ENCODE measurements at places on chromosomes 12 and 14.

DNA sequence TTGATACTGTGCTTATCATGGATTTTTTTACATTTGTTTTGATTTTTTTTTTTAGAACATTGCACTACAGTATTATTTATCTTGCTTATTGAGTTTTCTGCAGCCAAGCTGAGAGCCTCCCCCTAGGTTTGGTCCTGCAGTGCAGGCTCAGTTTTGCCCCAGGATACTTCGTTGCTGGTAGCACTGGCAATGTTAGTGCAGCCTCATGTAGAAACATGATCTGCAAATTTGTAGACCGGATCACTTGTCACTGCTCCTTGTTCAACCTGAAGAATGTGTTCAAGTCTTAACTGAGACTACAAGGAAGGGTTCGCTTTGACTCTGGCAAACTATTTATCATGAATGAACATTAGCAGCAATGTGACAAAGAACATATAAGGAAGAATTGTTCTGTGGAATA lies 377.2 kb upstream of the PDE3A start:
- DNase-seq, result no peak

DNA sequence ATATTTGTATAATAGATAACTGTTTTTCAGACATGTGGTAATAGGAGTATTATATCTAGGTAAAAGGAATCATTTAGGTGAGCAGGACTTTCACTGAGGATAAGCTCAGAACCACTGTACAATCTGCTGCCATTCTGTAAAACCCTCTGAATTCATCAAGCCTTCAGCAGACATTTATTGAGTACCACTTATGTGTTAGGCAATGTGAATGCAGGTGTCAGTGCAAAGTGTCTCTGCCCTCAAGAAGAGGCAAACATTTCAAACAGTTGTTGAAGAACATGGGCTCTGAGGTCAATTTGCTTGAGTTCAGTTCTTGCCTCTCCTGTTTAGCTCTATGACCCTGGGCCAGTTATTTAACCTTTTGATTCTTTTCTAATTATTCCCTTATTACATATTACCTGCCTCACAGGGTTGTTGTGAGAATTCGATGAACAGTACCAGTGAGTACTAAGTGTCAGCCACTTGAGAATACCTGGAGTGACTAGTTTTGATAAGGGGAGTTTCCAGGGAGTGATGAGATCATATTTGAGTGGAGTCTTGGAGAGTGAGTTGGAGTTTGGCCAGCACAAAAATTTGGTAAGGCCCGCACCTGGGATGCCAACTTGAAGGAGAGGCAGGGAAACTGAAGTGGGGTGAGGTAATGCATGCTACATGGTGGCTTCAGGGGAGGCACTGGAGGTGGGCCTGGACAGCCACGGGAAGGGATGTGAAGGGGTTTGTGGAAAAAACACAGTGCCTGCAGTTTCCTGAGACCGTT lies 33.7 kb downstream of the RASSF8 start:
- DNase-seq, result no peak

- no peak for DNase-seq
Observed at GRCh38 chr12:48991247-48992050, 7.7 kb downstream of the DDN start.

GRCh38 chr12:38783304-38783703 lies 122.1 kb downstream of the CPNE8 start:
- no peak for DNase-seq

DNA sequence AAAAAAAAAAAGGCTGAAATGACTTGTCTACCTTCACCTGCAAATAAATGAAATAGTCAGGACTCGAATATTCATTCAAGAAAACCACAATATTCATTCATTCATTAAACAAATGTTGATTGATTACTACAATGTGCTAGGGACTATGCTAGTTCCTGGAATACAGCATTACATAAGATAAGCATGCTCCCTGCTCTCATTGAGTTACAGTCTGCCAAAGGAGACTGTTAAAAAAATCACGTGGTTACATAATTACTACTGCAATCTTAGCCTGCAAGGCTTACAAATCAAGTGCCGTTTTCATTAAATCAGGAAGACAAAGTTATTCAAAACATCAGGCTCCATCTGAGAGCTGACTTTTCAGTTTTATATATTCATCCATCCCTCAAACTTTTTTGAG lies 70.4 kb upstream of the RIC8B start:
- no peak for DNase-seq

GRCh38 chr12:75848431-75848925 lies 183.1 kb downstream of the PHLDA1 start:
- no peak for DNase-seq

- DNase-seq, result peak; percentile 56
Observed at GRCh38 chr12:50059440-50060119, 2.2 kb downstream of the ASIC1 start.

DNA sequence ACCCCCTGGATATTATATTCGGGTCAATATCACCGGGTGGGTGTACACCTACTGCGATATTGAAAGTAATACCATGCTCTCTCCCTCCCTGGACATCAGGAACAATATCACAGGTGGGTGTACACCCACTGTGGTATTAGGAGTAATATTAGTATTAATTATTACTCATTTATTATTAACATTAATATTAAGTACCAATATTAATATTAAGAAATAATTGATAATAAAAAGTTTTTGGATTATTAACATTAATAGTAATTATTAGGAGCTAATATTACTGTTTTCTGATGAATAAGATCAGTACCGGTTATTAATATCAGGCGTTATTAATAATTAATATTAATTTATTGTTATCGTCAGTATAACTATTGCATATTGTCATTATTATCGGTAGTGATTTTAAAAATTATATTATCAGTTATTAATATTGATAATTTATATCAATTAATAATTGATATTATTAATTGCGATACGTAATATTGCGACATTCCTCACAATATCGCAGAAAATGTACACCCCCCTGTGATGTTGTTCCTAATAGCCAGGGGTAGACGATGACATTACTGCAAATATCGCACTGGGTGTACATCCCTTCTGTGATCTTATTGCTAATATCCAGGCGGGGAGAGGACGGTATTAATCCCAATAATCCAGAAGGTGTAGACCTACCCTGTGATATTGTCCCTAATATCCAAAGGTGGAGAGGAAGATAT lies 17.0 kb downstream of the SMIM41 start:
- DNase-seq, result no peak

- DNase-seq, result no peak
Observed at GRCh38 chr14:85687456-85687855, 157.5 kb downstream of the FLRT2 start.

DNA sequence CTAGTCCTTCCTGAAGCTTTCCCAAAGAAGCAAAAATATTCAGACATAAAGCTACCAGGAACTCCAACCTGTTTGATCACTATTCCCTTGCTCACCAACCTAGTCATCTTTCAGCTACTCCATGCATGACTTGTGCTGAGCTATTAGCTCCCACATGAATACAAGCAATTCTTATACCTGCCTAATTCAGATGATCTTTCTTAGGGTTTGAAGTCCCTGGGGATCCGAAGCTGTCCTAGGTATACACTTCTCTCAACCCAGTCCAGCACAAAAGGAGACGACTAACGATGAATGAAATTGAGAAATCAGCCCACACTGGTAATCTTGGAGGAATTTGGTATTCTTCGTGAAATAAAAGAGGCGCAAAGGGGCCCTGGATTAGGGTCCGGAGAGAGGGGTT lies 631 bp upstream of the PTGR2 start:
- DNase-seq, result no peak

GRCh38 chr12:46472893-46473633 lies 100.5 kb upstream of the SLC38A2 start:
- no peak for DNase-seq

- peak; percentile 26 for DNase-seq
Observed at GRCh38 chr12:121391619-121392324, 8.1 kb upstream of the RNF34 start.

GRCh38 chr12:92977326-92977725 lies 48.2 kb upstream of the EEA1 start:
- no peak for DNase-seq

DNA sequence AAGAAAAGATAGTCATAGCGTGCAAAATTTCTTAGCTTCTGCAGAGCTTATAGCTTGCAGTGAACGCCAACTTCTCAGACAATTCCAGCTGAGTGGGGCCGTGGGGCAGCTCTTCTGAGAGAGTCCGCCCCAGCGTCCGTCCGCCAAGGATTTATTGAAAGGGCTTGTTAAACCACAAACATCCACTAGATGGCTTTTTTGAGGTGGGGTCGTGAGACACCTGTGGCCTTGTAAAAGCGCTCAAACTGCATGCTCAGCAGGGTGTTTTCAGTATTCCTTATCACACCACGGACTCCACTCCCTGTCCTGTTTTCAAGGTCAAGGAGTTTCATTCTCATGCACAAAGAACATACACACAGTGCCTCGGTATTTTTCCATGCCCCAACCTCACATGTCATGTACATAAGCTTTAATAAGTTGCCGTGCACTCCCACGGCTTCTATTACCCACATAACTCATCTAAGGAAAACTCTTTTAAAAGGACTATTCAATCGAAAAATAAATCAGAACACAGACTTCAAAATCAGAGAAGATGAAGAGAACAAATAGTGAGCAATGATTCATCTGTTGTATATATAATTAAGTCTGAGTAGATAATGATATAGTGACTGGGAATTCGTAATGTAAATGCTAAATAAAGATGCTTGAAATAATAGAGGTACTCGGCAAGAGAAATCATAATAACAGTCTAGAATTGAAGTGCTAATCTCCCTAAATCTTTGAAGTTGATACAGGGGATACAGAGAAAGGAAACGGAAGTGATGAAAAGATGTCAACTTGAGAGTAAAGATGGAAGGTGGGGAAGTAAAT lies 46.7 kb downstream of the WBP11 start:
- no peak for DNase-seq

DNA sequence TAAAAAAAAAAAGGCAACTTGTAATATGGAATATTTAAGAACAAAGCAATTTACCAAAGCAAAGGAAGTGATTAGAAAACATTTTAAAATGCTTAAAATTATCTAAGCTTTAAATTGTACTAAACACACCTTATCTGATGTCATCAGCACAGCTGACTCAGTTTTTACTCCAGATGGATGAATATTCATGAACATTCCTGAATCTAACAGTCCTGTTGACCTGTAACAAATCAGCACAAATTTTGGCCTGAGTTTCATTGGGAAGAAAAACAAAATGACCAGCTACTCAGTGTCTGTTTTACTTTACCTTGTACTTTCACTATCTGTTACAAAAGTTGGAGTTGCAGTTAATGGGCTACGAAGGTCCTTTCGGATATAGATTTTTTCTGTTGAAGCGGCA lies 16.0 kb downstream of the NR2C1 start:
- DNase-seq, result no peak

DNA sequence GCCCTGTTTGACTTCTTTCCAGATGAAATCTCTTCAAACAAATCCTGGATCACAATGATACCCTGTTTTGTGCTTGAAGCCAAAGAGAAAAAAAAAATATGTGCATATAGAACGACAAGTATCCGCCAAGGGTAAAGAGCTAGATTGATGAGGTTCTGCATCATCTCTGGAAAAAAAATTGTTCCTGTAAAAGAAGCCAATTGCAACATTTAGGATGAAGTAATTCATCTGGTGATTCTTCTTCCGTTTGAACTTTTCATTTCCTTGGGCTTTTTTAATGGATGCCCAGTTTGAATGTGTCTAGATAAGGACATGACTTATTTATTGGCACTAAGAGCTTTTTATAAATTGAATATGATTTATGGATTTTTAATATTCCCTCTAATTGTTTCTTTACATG lies 38.1 kb upstream of the NPAS3 start:
- no peak for DNase-seq

GRCh38 chr12:114480337-114481199 lies 74.6 kb upstream of the TBX5 start:
- no peak for DNase-seq

DNA sequence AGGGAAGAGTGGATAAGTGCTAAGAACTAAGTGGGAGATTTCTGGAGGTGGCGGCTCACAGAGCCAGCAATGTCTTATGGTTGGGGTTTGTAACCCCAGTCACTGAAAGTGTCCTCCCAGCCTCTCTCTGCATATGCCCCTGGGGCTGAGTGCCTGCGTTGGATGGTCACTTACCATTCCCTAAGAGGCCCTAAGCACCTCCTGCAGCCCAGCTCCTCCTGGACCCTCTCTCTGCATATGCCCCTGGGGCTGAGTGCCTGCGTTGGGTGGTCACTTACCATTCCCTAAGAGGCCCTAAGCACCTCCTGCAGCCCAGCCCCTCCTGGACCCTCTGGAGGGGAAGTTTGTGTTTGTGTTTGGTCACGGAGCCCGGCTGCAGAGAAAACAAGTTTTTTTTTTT lies 425.8 kb downstream of the TMEM121 start:
- no peak for DNase-seq

DNA sequence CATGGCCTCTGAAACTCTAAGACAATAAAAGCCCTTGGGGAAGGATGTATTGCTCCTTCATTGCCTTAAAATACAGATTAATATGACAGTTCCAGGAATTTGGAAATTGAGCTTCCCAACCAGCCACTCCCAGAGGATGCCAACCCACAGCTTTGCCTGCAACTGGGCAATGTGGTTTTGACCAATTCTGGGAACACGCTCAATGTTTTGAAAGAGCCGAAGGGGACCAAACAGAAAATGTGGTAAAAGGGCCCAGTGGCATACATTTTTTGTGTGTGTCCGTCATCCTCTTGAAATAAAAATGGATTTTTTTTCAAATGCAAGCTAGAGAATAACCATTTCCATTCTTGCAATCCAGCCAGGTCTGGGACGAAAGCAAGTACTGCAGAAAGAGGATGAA lies 88.3 kb upstream of the PLEKHG7 start:
- no peak for DNase-seq

DNA sequence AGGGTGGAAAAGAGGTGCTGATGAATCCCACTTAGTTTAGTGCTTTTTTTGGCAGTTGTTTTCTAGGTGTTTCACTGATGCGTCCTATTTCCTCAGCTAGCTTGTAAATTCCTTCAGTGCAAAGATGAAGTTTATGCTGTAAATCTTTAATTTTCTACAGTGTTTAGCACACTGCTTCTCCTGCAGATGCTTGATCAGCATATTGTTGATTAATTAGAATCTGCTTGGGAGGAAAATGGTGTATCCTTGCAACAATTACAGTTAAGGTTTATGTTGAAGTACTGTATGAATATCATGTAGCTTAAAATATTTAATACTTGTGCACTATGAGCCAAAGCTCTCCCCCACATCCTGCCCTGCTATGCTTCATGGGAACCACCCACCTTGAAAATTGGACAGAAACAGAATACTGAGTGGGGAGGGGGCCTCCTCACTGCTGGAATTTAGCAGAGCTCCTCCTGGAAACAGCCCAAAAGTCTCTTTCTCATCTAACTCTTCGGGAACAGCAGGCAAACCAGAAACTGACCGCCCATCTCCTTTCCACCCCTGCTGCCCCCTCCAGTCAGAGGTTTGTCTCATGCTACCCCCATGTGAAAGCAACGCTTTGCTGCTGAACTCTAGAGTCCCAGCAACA lies 20.3 kb upstream of the DHRS4 start:
- no peak for DNase-seq

DNA sequence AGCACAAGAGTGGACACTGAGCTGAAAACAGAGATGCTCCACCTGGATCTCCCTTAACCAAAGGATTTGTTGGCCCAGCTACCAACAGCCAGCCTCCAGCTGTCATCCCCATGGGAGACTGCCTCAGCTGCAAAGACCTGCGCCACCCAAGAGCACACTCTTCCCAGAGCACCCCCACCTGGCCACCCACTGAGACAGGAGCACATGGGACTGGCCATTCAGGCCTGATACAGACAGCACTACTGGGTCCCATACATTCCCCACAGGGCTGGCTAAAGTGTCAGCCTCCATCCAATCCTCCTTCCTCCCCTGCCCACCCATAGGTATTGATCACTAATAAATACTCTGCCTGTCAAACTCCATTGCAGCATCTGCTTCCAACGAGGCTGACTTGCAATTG lies 241.5 kb downstream of the BCL11B start:
- no peak for DNase-seq

GRCh38 chr12:7131502-7131866 lies 1.3 kb downstream of the CLSTN3 start:
- no peak for DNase-seq

GRCh38 chr12:98096436-98096835 lies 419.0 kb upstream of the TMPO start:
- no peak for DNase-seq

Measured in stimulated activated CD8-positive, alpha-beta memory T cell treated with anti-CD3 and anti-CD28 coated beads, Interleukin-2, amount 100 ng/mL, for 48 hours (primary cell).